ENCODE measurements at places on chromosomes 5 and 9.

DNA sequence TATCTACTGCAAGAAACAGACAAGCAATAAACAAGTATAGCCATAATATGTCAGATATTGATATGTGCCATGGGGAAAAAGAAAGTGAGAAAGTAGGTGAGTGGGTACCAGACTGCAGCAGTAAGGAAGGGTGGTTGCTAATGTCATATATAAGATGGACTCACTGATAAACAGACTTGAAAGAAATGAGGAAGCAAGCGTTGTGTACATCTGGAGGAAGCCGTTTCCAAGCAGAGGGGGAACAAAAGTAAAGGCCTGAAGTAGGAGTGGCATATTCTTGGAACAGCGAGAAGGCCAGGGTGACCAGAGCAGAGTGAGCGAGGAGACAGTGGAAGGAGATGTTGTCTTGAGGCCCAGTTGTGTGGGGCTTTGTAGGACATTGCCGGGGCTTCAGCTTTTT lies 142.2 kb upstream of the MAP3K1 start:
- DNase-seq = no peak

DNA sequence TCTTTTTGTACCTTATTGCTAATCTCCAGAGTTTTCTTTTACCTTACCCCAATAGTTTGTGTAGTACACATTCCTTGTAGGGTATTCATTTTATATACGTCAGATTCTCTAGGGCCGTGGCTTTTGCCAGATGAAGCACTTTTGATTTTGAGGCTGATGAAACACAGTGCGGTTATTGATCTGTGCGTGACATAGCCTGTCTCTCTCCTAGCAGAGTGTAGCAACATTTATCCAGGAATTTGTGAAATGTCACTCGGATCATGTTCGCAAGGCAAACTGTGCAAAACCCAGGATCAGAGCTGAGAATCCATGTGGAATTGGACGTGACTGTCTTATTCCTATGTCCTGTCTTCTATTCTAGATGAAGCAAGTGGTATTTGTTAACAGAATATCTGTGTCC lies 142.0 kb upstream of the SH3GL2 start:
- DNase-seq = no peak

GRCh38 chr5:80960531-80961375 lies 590 bp downstream of the RASGRF2 start:
- DNase-seq = peak; percentile 47

GRCh38 chr5:38515646-38516045 lies 40.8 kb downstream of the LIFR start:
- no peak for DNase-seq

DNA sequence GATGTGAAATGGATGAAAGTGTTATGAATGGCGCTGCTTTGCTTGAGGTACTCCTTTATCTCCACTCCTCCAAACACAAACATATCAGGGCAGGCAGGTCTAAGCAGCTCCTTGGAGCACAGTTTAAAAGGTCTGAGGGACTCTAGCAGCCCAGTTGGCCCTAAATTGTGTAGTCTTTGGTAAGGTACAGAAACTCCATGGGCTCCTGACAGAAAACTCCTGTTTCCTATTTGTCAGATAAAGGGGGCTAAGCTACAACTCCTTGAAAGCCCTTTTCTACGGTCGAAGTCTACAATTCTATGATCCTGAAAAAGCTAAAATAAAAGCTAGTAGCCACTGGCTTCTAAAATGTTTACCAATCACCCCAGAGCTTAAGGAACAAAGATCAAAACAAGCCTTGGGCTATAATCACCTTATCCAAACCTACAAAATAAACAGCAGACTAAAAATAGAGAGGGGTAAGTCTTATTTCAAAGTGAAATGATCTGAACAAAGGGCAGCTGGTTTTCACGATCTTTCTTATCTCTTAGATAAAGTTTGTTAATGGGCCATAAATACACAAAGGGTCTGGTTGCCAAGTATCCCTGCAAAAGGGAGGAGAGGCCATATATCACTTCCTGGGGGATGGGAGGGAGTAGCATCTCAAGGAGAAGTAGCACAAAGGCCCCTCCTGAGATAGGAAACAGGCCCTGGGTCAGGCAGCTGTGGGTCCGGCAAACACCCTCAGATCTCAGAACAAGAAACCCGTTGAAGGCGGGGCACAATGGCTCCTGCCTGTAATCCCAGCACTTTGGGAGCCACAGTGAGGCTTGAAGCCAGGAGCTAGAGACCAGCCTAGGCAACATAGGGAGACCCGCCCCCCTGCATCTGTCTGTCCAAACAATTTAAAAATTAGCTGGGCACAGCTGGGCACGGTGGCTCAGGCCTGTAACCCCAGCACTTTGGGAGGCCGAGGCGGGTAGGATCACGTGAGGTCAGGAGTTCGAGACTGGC lies 28.3 kb upstream of the DENND4C start:
- DNase-seq = no peak

DNA sequence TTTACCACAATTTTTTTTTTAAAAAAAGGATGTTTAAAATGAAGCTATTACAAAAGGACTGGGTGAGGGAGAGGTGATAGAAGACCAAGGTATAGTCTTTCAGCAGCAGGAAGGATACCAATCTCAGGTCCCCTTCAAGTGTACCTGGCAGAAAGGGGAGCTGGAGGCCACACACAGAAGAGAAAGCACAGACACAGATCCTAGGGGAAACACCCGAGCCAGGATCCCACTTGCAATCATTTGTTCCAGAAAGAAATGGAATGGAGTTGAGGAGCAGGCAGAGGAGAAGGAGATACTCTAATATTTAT lies 5.6 kb downstream of the GNPDA1 start:
- DNase-seq = no peak

GRCh38 chr5:87136733-87137132 lies 130.9 kb upstream of the RASA1 start:
- no peak for DNase-seq

DNA sequence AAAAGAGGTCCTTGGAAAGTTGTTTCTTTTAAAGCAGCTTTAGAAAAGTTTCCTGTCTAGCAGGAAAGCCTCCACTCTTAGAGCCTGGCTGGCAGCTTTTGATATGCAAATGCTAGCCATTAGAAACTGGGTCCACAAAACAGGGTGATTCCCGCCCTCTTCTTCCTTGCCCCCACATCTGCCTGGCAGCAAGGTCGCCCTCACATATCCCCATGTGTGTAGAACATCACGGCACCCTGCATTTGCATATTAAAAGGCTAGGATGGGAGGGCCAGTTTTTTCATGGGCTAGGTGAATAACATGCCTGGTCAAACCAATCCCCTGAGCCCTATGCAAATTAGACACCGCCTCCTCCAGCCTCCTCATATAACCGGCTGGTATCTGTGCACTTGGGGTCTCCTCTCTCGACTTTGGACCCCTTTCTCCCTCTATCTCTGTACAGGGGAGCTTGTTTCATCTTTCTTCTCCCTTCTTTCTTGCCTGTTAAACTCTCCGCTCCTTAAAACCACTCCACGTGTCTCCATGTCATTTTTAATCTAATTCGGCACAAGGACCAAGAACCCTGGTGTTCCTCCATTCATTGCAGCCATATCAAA lies 426.8 kb upstream of the CTNND2 start:
- no peak for DNase-seq

- DNase-seq = no peak
Measured at GRCh38 chr5:77449981-77450380, 42.1 kb downstream of the WDR41 start.

DNA sequence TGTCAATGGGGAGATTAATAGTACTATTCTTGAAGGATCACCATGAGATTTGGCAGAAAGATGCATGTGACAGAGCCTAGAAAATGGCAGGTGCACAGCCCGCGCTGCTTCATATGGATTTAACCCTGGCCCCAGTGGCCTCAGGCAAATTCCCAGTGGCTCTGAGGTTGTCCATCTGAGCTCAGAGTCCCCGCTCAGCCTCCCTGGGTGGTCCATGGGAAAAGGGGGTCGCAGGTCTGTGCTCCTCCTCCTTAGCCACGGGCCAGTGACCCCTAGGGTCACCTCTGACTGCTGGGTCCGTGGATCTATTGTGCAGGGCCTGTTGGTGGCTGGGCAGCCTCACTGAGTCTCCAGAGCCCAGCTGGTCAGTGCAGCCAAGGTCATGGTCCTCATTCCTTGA lies 93.3 kb upstream of the BOD1 start:
- DNase-seq = no peak

DNA sequence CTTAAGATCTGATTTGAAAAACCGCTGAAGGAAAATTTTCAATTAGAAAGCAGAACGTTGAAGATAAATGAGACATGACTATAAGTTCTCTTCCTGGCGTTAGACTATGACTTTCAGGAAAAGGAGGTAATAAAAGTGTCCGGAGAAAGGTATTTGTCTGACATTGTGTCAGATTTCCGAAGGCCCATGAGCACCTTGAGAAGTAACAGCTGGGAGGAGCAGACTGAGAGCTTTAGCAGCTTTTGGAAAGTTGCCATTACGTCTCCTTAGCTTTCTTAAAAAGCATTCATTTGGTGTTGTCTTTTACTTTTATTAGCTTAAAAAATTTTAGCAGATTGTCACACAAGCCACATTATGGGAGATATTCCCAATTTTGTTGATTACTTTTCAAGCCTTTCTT lies 363.5 kb downstream of the NDUFS4 start:
- no peak for DNase-seq

DNA sequence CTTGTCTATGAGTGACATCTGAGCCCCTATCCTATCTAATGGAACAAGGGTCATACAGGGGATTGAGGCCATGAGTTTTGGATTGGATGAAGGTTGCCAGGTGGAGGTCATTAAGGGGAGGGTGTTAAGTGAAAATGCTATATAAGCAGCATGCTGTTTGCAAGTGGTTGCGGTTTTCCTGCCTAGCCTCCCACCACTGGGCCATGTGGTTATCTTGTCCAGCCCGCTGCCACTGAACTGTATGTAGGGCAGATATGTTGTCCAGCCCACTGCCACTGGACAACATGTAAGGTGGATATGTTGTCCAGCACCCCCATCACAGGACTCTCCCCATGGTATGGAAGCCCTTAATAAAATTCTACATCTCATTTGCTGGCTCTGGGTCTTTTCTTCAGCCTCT lies 200.0 kb downstream of the FGF10 start:
- DNase-seq = no peak

DNA sequence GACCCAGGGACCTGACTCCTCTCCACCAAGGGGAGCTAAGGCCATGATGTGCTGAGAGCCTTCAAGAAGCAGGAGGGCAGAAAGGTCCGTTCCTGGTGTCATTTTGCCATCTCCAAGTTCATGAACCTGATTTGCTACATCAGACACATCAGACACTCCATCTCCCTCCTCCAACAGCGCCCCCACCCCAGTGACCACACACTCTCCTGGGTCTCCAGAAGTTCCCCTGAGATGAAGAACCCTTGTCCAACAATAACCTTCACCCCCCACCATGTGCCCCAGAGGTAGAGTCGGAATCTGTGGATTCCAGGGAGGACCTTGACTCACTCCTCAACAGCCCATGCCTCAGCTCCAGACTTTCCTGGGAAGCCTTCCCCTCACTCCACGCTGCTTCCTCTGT lies 242.8 kb downstream of the CDK5RAP2 start:
- DNase-seq = no peak

GRCh38 chr9:98875536-98875935 lies 68.1 kb downstream of the GALNT12 start:
- no peak for DNase-seq

- no peak for DNase-seq
Measured at GRCh38 chr5:180602481-180603075, 11.3 kb upstream of the SCGB3A1 start.

DNA sequence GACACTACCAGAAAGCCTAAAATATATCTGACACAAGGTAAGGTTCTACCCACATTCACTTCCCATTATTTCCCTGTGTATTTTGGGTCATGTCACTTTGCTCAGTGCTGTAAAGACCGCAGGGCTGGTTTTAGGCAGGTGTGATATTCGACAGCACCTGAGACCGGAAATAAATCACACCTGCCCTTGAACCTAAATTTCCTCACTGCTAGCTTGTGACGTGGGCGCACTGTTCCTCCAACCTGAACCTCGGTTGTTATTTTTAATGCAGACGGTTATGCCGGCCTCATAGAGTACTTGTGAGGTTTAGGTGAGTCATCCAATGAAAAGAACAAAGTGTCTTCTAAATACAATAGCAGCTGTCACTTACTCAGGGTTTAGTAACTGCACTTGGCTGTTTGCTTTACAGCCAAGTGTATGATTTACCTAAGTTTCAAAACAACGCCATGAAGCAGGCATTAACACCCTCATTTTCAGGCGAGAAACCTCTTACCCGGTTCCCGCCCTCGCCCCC lies 20.7 kb upstream of the ZNF782 start:
- peak; percentile 52 for DNase-seq

- no peak for DNase-seq
Measured at GRCh38 chr5:158967541-158967940, 132.2 kb downstream of the EBF1 start.

GRCh38 chr9:82421498-82421897 lies 432.9 kb downstream of the SPATA31D1 start:
- no peak for DNase-seq

- DNase-seq = no peak
Measured at GRCh38 chr5:34652466-34652865, 3.7 kb upstream of the RAI14 start.

DNA sequence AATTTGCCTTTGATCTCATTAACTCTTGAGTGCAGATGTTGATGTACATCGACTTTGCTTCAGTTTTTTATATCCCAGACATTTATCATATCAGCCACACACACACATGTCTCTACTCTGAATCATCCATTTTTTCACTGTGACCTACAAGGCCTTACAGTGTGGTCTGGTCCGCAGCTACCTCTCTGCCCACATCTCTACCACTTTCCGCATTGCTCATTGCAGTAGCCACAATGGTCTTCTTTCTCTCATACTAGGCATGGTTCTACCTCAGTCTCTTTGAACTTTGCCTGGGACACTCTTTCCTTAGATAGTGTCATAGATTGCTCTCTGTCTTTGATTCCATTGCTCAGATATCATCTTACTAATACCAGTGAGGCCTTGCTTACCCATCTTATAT lies 87.9 kb upstream of the FSD1L start:
- peak; percentile 80 for DNase-seq

GRCh38 chr9:32811246-32811645 lies 27.9 kb downstream of the TMEM215 start:
- no peak for DNase-seq

- DNase-seq = no peak
Measured at GRCh38 chr9:123972618-123973017, 39.0 kb upstream of the LHX2 start.

- DNase-seq = no peak
Measured at GRCh38 chr5:1648806-1649205, 125.0 kb upstream of the LPCAT1 start.

GRCh38 chr5:159779481-159779880 lies 136.8 kb upstream of the ADRA1B start:
- no peak for DNase-seq
